ENCODE measurements at places on chromosomes 7 and 10.

GRCh38 chr10:108050626-108051025 is 886.1 kb upstream of the SORCS1 start:
- DNase-seq, result no peak

DNA sequence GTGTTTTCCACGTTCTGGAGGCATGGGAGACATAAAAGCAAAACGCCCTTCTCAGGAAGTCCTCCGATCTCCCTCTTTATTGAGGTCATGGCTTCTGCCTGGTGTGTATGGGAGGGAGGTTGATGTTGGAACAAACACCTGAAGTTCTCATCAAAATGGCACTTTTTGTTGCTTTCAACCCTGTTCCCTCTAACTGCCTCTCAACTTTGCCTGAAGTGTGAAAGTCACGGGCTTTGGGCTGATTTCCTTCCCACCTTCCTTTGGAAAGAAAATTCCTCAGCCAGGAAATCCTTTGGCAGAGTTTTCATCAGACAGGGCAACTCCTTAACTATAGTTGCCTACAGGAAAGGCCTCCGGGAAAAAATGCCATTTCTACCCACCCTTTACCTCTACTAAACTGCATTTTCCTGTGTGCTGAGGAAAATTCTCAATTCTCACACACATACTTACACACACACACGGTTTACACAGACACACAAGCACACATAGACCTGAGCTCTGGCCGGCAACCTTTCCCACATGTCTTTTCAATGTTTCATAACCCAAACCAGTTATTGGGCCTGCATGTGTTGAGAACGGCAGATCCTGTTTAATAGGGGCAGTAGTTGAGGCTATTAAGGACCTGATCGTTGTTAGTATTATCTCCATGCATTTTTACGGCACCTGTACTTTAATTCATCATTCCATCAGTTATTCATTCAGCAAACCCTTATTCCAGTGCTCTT is 36.4 kb downstream of the CYP17A1 start:
- DNase-seq, result no peak

- DNase-seq, result peak; percentile 95
These were observed 10.8 kb downstream of the LFNG start for GRCh38 chr7:2530071-2530987.

- no peak for DNase-seq
These were observed 65.7 kb downstream of the ORC5 start for GRCh38 chr7:104142147-104142546.

DNA sequence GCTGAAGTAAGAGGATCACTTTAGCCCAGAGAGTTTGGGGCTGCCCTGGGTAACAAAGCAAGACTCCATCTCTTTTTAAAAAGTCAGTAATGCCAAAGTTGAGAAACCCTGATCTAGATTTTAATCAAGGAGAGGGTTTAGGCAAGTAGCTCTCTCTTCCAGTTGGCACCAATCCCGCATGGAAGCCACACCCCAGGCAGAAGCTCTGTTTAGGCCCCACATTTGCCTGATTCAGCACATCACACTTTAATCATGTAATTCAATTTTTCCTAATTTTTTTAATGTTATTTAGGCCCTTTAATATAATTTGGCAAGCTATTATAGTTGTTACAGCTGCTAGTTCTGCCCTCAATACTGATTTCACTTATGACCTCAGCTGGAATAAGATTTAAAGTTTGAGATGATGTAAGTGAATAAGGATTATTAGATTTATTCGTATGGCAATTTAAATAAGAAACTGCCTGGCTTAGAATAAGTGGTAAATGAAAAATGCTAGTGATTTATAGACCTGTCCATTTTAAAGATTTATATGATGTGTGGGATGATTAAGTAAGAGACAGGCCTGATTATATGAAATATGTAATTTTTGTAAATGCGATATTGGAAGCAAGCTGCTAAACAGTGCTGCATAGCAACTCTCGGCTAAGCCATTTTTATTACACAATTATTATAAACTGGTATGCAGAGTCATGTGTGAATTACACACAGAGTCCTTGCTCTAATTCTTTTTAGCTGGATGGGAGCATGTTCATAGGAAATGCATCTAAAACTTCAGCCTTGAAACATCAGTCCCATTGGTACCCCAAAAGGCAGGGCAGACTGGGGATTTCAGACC is 80.2 kb upstream of the NFE2L3 start:
- DNase-seq, result no peak

GRCh38 chr10:10942441-10942840 is 75.2 kb upstream of the CELF2 start:
- no peak for DNase-seq

- DNase-seq, result peak; percentile 28
These were observed 42.4 kb upstream of the AGBL3 start for GRCh38 chr7:134943785-134944400.

DNA sequence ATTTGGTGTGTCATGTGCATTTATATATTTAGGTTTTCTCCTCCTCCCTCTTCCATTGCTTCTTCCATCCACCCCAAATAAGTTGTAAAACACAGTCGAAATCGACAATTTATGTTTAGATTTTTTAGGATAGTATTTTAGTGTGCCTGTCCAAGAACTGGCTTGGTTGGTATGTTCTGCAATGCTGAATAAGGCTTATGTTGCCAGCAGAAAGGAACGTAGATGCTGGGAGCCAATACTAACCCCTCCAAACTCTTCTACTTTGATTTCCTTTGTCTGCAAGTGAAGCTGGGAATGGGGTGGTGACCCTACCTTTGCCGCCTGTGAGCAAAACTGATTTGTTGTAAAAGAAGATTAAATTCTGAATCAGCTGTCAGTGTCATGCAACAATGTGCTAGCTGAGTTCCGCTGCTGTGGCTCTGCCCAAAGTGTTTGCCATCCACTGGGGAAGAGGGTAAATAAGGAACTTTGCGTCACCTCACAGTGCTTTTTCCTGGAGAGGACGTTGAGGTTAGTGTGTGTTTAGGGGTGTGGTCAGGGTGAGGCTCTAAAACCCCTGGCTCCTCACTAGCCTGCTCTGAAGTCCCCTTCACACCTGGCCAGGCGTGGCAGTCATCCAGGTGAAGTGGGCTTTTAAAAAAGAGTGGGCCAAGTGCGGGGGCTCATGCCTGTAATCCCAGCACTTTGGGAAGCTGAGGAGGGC is 44.4 kb downstream of the TACC2 start:
- no peak for DNase-seq

- DNase-seq, result peak; percentile 75
These were observed 168.8 kb downstream of the TMEM26 start for GRCh38 chr10:61284222-61284890.

GRCh38 chr7:42095791-42096190 is 141.2 kb downstream of the GLI3 start:
- DNase-seq, result no peak

GRCh38 chr7:134686786-134687185 is 40.1 kb downstream of the BPGM start:
- DNase-seq, result no peak

GRCh38 chr10:121525251-121526134 is 72.8 kb downstream of the FGFR2 start:
- no peak for DNase-seq

DNA sequence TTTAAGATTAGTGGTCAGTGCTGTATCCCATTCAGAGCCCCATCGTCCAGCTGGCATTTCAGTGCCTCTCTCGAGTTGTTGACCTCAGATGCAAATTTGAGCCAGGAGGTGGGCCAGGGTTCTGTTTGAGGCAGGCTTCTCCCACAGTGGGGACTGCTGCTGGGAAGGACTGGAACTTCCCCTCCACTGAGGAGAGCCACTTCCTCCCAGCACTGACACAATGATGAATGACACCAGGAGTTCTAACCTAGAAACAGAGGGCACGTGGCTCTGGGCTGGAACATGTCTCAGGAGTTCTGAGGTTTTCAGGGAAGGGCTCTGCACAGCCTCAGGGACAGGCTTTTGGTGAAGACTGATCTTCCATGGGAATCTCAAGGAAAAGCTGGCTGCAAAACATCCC is 18.3 kb upstream of the BTBD16 start:
- peak; percentile 50 for DNase-seq

- DNase-seq, result no peak
These were observed 195.5 kb upstream of the PHYHIPL start for GRCh38 chr10:58980826-58981415.

DNA sequence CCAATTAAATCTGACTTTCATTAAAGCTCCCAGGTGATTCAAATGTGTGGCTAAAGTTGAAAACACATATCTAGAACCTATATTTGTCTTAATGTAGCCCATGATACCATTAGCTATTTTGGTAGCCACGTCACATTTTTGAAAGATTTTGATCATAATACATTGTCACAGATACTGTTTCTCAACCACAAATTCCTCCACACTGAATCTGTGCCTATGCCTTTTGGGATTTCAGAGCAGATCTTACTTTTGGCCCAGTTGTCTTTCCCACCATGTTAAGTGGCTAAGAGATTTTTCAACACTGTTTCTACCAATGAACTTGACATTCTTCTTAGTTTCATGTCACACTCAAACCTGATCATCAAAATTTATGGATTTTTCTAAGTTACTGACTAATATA is 47.4 kb downstream of the CH25H start:
- DNase-seq, result no peak

- no peak for DNase-seq
These were observed 24.6 kb upstream of the GTPBP4 start for GRCh38 chr10:963655-964054.

DNA sequence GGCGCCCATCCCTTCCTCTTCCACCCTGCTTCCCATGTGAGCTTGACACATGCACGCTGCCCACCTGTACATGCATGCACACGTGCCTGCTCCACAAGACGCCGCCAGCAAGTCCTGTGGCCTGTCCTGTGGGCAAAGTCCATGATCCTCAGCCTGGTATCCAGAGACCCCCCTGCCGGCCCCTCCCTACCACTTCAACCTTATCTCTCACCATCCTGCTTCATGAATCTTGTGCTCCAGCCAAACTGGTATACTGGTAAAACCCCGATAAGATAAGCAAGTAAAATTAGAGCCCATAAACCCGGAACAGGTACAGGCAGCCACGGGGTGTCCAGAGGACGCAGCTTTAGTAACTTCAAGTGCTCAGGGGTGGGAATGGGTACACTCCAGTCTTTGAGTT is 11.8 kb upstream of the TBXAS1 start:
- DNase-seq, result no peak

GRCh38 chr7:131057794-131058070 is 269.9 kb upstream of the MKLN1 start:
- no peak for DNase-seq

GRCh38 chr10:18523025-18523424 is 128.4 kb downstream of the NSUN6 start:
- no peak for DNase-seq

GRCh38 chr10:77073663-77073960 is 564.0 kb downstream of the KCNMA1 start:
- no peak for DNase-seq
